ENCODE measurements at places on chromosomes 12 and 14.

- DNase-seq = no peak
These were observed 393.8 kb downstream of the NPAS3 start for GRCh38 chr14:33332497-33332896.

GRCh38 chr14:99538275-99538674 is 57.1 kb downstream of the CCNK start:
- no peak for DNase-seq

- DNase-seq = no peak
These were observed 1.6 kb upstream of the TXNRD1 start for GRCh38 chr12:104213952-104214351.

DNA sequence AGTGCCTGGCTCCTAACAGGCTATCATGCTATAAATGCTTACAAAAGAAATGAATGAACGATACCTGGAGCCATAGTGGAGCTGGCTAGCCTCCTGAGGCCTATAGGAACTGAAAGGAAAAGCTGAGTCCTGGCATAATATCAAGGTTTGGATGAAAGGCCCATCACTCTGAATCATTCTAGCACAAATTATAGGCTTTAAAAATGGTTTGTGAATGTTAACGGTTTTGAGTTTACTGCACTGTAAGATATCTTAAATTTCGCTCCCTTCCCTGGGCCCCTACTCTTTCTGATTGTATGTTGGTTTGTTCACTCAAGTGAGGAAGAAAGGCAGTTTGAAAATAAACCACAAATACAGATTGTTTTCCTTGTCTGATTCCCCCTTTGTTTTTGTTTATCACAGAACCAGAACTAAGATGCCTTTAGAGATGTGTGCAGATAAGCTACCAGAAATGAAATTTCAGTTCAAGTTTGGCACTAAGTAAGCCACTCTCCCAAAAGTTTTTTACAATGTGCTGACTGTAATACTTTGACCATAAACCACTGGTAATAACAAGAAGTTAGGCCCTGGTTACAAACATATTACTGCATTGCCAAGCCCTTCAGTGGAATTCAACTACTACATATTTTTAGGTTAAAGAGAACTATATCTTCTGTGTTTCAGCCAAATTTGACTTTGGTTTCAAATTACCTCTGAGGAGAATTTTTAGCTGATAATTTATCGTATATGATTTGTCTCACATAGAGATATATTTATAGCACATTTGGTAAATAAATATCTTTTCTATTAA is 89.5 kb downstream of the ALX1 start:
- no peak for DNase-seq

DNA sequence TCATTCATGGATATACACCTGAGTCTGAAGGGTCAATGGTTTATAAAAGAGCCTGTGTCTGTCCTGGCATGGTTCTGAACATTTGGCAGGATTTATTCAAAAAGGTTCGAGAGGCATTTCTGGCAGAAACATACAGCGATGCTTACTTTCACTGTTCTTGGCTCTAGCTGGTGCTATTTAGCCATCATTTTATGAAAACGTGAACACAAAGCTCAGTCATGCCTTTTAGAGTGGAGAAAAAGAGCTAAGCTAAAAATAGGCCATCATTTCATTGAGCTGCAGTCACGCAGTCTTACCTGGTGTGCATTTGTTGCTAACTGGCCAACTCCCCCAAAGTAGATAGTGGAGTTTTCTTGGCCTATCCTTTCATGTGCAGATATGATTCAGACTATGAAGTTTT is 1209.5 kb downstream of the SLC16A7 start:
- peak; percentile 27 for DNase-seq

DNA sequence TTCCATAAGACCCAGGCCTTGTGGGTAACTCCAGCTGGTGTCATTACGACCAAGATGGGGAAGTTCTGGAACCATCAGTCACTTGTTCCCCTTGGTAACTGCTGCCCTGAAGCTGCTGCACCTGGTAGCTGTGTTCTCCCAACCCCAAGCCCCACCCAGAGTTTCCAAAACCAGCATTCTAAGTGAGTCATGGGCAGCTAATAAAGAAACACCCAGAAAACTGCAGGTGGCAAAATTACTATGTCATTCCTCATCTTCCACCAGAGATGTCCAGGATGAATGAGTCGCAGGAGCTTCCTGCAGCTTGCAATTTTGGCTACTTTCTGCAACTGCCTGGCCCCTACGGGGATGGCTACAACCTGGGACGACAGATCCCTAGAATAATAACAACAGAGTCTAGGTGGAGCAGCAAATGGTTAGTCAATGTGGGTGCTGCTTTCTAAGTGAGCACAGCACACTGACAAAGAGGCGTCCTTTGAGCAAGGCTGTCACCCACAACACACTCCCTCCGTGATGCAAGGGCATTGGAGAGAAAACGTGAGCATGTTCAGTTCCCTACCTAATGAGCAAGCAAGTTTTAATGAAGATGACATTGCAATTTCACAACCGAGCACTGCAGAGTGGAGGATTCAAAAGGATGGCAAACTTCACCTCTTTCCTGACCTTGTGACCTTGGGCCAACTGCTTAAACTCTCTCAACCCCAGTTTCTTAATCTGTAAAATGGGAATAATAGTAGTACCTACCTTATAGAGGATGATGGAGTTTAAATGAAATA is 301.4 kb upstream of the NOS1 start:
- DNase-seq = no peak

DNA sequence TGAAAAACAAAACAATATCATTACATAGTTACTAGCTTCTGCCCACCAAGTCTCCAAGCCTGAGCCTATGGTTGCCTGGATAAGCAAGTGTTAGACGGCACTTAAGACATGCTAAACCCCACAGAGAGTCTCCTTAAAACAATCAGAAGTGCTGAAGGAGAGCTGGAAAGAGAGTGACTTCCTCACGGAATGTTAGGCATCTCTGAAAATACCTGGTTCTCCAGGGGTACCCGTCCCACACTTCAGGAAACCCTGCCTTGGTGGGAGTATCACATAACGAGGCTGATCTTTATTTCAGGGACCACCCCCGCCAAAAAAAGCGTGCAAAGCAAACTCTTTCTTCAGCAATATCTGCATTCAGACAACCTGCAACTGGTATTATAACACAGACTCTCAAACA is 18.3 kb downstream of the LHX5 start:
- no peak for DNase-seq

- DNase-seq = no peak
These were observed 20.5 kb downstream of the VCPKMT start for GRCh38 chr14:50095895-50096294.
